ENCODE measurements at places on chromosomes 6 and 20. TPM values are rescaled to one million over a fixed set of nuclear protein-coding genes. Genes with fewer than 3 reads are reported as not detected.

DNA sequence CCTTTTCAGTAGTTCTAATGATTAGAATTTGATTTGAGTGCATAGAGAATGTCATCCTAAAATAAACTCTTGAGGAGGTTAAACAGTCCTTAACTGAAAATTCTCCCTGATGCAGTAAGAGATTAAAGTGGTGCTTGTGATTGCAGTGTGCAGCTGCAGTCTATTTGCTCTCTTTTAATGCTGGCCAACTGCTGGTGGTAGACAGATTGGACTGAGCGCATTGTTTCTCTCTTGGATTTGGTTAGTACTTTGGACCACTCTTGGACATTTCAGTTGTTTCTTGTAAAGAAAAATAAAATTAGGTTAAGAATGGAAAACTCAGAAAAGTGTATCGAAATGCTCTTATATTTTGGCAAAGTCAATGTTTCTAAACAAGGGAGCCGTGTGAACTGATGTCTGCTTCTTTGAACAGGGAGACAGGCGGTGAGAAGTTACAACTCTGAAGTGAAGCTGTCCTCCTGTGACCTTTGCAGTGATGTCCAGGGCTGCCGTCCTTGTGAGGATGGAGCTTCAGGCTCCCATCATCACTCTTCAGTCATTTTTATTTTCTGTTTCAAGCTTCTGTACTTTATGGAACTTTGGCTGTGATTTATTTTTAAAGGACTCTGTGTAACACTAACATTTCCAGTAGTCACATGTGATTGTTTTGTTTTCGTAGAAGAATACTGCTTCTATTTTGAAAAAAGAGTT, 127.2 kb downstream of the CD109 start:
- no peak for DNase-seq

- DNase-seq = no peak
Observed at GRCh38 chr6:144897441-144897921, 612.3 kb downstream of the UTRN start.

DNA sequence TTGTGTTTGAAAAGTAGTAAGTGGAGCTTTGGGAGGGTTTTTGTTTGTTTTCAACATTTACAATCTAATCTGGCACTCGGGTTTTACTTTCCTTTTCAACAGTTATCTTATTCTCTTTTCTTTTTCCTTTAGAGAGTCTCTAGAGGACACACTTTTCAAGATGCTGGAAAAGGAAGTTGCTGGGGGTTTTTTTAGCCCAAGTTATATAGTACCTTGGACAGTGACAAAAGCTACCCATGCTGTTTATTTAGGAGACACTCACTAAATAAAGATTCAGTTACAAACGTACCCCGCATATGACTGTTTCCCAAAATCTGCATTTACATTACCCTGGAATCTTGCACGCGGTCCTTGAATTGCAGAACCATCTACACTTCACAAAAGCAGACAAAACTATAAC, 78.8 kb downstream of the MAP7 start:
- no peak for DNase-seq

GRCh38 chr20:1185790-1186334, 1.1 kb upstream of the TMEM74B start:
- DNase-seq = peak; percentile 47

DNA sequence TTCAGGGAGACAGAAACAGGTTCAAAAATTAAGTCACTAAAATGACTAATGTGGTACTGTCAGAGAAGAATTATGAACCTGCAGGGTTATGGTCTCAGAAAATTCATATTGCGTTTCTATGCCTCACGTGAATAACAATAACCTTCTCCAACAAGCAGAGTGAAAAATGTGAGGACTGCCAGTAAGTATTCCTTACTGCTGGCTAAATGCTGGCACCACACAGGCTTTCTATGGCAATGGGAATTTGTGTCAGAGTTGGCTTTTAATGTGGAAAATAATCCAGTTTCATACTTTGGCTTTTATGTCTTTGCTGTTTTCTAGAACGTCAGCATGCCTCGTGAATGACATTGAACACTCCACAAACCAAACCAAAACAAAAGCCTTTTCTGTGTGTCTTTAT, 656.0 kb downstream of the KIF16B start:
- no peak for DNase-seq

- DNase-seq = peak; percentile 89
Observed at GRCh38 chr20:45320948-45321595, 13.0 kb upstream of the MATN4 start.

GRCh38 chr6:33207552-33208090, 679 bp upstream of the RING1 start:
- no peak for DNase-seq

- peak; percentile 44 for DNase-seq
Observed at GRCh38 chr6:113662688-113663333, 194.3 kb upstream of the MARCKS start.

DNA sequence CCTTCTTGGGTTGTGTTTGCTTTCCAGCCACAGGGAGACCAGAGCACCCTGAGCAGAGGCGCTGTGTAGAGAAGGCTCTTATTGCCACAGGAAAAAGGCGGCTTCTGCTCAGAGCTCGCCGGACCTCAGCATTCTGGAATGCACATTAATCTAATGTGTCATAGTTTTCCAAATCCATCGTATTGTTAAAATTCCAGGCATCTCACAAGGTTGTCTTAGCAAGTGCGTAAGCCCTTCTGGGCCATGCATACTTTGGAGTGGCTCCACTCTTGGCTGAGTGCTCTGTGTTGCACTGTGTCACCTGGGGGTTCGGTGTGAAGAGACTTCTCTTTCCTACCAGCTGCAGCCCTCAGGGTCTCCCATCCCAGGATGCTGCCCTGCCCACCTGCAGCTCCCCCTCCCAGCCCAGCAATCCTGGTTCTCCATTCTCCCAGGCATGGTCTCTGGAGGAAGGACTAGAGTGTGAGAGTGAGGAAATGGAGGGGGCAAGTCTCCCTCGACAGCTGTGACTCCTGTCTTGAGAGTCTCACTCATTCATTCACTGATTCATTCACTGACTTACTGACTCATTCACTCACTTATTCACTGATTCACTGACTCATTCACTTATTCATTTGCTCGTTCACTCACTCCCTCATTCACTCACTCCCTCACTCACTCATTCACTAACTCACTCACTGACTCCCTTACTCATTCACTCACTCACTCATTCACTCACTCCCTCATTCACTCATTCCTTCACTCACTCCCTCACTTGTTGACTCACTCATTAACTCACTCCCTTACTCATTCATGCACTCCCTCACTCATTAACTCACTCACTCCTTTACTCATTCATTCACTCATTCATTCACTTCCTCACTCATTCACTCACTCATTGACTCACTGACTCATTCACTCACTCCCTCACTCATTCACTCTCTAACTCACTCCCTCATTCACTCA, 83.7 kb upstream of the MPC1 start:
- DNase-seq = no peak

- DNase-seq = no peak
Observed at GRCh38 chr6:111258615-111259088, 171.3 kb downstream of the SLC16A10 start.

DNA sequence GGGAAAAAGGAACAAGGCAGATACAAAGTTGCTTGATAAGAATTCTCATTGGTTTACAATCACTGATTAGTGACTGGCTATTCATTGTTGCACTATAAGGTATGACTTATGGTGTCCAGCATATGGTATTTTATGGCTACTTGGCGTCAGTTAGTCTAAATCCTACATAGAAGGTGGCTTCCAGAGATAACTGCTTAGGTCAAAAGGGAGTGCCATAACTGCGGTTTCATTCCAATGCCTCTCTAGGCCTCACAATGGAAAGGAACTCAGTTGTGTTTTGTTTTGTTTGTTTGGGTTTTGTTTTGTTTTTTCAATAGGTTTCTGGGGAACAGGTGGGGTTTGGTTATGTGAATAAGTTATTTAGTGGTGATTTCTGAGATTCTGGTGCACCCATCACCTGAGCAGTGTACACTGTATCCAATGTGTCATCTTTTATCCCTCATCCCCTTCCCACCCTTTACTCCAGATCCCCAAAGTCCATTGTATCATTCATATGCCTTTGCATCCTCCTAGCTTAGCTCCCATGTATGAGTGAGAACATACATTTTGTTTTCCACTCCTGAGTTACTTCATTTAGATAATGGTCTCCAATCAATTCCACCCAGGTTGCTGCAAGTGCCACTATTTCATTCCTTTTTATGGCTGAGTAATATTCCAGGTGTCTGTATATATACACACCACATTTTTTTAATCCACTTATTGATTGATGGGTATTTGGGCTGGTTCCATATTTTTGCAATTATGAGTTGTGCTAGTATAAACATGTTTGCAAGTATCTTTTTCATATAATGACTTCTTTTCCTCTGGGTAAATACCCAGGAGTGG, 7.0 kb downstream of the GOPC start:
- no peak for DNase-seq

- no peak for DNase-seq
Observed at GRCh38 chr6:25462235-25462897, 183.2 kb downstream of the CARMIL1 start.

DNA sequence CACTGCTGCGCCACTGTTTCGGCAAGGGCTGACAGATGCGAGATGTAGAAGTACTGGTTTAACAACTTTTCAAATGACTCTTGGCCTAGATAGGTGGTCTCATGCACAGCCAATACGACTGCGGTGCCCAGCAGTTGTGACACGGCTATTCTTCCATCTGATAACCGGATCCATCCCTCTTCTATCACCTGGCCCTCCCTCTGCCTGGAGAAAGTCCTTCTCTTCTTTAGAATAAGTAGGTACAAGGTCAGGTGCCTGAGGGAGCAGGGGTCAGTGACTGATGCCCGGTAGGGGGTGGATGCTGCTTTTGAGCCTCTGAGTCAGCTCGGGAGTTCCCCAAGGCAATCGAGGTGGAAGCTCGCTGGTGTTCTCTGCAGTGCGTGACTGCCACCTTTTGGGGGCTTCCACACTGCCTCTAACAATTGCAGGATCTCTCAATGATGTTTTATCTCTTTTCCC, 166.8 kb upstream of the GRIK2 start:
- no peak for DNase-seq

GRCh38 chr6:34519971-34520644, 36.0 kb downstream of the SPDEF start:
- DNase-seq = no peak

DNA sequence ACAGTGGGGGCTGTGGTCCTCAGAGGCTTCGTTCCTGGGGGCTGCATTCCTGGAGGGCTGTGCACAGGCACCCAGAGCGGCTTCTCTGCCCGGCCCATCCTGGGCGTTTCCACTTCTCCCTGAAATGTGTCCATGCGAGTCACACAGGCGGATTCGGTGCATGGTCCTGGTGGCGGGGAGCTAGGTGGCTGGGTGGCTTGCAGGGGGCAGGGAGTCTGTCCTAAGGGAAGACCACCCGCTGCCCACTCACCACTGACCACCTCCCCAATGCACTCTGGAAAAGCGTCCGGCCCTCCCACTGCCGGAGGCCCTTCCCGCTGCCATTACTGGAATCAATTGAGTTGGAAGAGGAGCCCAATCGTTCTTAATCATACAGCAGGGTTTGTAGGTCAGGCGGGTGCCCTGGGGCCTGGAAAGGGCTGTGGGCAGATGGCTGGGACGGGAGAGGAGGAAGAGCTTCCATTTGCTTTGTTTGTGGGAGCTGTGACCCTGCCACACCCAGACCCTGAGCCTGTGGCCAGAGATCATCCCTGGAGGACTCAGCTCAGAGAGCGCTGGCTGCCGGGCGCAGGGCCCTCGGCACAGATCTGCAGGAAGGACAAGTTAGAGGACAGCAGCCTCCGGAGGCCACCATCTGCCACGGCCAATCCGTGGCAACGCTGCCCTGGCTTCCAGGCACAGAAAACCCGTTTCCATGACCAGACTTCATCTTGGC, 6.4 kb downstream of the CHRNA4 start:
- no peak for DNase-seq

DNA sequence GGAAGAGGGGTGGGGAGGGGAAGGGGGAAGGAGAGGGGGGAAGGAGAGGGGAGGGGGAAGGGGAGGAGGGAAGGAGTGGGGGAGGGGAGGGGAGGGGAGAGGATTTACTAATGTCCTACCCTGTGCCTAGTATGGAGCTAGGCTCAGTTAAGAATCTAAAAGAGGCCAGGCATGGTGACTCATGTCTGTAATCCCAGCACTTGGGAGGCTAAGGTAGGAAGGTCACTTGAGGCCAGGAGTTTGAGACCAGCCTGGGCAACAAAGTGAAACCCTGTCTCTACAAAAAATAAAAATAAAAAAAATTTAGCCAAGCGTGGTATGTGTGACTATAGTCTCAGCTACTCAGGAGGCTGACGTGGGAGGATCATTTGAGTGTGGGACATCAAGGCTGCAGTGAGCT, 13.0 kb downstream of the UBE2J1 start:
- DNase-seq = no peak

GRCh38 chr20:17155401-17155800, 71.4 kb upstream of the PCSK2 start:
- DNase-seq = no peak

GRCh38 chr6:111423960-111424846, 58.8 kb downstream of the REV3L start:
- DNase-seq = no peak

GRCh38 chr6:13065581-13065980, 262.8 kb downstream of the TBC1D7 start:
- no peak for DNase-seq

DNA sequence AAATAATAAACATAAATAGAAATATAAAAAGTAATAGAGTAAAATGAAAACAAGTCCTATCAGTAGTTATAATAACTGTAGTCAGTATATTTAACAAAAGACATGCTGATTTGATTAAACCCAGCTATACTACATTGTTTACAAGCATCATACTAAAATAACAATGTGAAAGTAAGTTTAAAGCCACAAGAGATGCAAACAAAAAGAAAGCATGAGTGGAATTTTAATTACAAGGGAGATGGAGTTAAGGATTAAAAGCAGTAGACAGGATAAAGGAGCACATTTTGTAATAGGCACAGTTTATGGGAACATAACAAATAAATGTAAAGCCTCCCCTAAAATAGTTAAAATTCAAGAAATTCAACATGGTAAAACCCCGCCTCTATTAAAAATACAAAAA, 41.5 kb downstream of the SENP6 start:
- no peak for DNase-seq

GRCh38 chr6:134247844-134248580, 69.9 kb downstream of the SGK1 start:
- DNase-seq = no peak

DNA sequence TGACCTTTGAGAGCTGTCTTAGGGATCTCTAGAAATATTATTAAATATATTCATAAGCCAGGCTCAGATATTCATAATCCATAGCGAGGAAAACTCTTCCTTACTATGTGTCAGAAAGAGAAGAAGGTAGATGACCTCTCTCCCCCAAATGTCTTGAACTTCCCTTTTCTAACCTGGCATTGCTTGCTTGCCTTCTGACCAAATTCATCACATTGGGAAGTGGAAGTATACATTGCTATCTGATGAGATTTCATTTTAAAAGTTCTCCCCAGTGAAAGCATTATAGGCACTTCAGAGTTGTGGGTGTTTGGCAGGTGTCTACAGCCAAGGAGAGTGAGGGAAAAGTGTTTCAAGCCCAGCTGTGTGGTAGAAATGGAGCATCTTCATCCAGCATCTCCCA, 197.3 kb downstream of the ZFAND3 start:
- DNase-seq = no peak

GRCh38 chr6:41560431-41561192, 14.4 kb downstream of the FOXP4 start:
- peak; percentile 91 for DNase-seq

GRCh38 chr6:52377538-52378221, 15.7 kb downstream of the PAQR8 start:
- DNase-seq = peak; percentile 33

Gene HM13
- total RNA-seq = 94.3 TPM

Gene TNNC2
- total RNA-seq = not detected

Gene SNX3
- total RNA-seq = 95.3 TPM

Gene HFE
- total RNA-seq = 6.5 TPM

Measured in B cell (primary cell).